NCI-H510A treated with DMSO at 0.1 percent for 48 hours (cell line): ENCODE measurements at places on chromosomes 5 and 9.

DNA sequence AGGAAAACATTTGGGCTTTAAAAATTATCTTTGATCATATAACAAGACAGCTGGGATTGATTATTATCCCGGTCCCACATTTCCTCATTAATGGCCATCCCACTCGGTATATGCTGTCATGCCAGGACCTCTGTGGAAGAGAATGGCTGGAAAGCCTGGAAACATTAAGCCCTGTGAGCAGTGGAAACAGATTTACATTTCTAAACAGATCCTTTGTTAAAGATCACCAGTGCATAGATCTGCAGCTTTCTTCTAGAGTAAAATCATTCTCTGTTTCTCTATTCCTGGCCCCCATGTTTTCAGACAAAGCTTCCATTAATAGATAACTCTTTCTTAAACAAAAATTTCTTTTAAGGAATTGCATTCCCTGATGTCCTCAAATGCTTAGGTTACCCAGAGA is 152.2 kb downstream of the CAVIN4 start:
- DNase-seq, result no peak

DNA sequence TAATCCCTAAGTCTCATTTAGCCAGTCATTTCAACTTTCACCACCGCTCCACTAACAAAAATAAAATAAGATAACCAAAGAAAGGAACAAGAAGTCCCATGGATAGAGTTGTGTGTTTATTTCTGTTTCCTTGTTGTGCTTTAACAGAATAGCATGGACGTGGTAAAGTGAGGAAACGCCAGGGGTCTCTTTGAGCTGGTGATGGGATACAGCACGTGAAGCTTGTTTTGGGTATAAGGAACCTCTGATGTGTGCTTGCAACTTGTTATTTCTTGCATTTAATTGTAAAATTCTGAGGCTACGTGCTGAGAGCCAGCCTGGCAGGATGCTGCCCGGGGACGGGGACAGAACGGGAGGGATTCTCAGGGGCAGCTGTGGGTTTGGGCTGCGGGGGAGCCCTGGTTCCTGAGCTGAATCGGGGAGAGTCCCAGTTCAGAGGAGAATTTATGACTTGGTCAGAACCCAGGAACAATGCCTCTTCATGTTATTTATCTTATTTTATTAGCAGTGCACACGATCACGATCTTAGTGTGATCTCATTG is 63.4 kb downstream of the ANKRD33B start:
- no peak for DNase-seq

DNA sequence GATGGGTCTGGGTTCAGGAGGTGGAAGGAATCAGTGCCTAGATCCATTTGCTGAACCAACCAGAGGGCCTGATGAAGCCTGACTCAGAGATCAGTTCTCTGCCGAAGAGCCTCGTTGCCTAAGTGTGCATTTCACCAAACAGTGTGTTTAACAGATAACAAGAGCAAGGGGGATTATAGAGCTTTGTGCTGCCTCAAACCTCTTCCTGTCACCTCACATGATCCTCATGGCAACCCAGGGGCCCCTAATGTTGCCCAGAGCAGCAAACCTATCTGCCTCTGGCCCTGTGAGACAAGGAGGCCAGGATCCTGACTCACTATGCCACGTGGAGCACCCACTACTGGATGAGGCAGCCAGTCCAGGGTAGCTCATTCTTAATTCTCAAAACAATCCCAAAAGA is 66.3 kb upstream of the EPB41L4B start:
- DNase-seq, result no peak

DNA sequence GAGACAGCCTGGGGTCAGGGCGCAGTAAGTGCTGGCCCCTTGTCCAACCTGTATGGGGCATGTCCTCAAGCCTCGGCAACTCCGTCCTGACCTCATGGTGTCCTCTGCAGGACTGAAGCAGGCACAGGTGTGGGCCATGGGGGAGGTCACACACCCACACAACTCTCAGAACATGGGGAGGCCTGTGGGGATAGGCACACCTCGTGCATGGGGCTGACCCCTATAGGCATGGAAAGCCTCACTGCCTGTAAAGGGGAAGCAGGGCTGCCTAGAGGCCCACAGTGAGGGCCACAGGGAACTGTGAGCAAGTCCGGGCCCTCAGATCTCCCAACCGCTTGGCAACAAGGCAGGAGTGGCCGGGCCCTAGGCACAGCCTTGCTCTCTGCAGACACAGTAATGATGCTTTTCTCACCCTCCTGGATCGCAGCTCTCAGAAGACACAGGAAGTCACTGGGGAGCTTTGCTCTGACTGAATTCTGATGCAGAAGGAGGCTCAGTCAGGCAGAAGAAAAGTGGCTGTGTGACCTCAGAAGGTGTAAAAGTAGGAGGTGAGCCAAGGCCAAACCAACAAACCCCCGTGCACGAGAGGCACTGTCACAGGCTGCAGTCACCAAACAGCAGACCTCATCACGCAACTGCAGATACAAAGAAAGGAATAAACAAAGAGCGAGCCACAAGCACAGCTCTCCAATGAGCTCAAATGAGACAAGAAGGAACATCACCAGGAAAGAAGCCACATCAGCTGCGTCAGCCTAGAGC is 5.4 kb downstream of the IPPK start:
- no peak for DNase-seq

GRCh38 chr5:111784491-111785181 is 27.6 kb upstream of the NREP start:
- no peak for DNase-seq

DNA sequence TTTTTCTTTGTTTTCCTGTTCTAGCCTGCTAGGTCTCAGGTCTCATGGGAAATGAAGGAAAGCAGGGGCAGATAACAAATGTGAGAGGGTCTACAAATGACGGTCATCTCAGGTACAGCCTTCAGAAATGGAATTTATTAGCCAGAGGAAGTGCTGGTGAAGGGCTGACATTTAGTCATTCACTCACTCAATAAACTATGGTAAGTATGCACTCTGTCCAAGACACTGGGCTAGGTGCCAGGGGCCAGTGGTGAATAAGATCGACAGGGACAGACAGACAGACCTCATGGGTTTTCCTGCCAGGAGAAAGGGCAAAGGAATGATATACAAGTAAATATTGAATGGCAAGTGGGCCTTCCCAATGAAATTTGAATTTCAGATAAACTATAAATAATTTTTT is 6.3 kb downstream of the PDE6A start:
- DNase-seq, result peak; percentile 36

GRCh38 chr5:172788771-172789686 is 18.0 kb upstream of the DUSP1 start:
- DNase-seq, result no peak

GRCh38 chr9:111985315-111985714 is 88.7 kb downstream of the UGCG start:
- peak; percentile 49 for DNase-seq

- DNase-seq, result no peak
Observed at GRCh38 chr5:34597034-34598027, 58.8 kb upstream of the RAI14 start.

GRCh38 chr9:81377320-81377719 is 312.0 kb downstream of the TLE1 start:
- DNase-seq, result no peak

DNA sequence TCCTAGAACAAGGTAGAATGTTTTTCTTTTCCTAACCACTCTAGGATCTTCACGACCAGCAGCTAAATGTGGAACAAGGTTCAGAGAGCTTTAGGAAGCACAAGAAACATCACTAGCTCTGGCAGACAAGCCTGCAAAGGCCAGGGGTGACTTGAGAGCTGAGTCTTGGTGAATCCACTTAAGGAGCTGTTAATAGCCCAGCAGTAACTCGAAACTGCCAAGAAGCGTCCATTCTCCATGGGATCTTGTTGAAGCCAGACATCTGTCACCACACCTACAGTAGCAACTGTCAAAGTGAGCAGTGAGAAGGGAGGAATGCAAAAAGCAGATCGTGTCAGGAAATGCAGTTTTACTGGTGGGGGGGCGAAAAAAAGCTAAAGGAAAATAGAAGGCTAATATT is 87.2 kb downstream of the ATPSCKMT start:
- DNase-seq, result no peak
